ENCODE measurements at places on chromosomes 16 and 17.

DNA sequence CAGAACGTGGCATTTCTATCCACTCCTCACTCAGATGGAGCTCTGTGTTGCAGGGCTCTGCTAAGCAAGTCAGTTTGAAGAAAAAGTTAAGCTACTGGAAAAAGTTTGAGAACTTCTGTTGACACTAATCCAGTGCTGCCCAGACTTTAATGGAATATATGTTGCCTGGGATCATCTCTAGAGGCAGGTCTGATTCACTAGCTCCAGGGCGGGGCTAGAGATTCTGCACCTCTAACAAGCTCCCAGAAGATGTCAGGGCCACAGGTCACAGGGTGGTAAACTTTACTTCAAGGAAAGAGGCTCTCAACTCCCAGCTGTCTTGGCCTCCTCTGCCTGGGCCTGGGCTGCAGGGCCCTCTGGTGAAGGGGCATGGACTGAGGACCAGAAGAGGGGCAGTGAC lies 6.8 kb downstream of the TTYH2 start:
- DNase-seq = no peak

DNA sequence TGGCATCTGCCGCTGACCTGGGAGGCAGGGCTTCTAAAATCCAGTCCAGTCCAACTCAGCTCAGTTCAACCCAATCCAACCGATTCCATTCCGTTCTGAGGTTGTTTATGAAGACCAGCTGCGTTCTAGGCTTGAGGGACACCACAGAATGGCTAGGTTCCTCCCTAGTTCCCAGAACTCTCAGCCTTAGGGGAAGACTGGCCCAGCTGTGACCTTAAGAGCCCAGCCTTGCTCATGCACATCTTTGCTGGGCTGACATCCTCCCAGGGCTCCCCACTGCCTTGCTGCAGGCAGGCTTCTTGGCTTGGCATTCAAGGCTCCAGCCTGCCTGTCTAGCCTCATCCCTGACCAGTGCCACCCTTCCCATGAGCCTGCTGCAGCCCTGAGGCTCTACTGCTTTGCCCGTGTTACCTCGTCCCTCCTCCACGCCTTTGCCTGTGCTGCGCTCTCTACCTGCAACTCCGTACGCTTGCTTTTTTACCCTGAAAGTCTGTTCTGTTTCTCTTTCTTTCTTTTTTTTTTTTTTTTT lies 7.9 kb downstream of the SLC12A3 start:
- DNase-seq = no peak

DNA sequence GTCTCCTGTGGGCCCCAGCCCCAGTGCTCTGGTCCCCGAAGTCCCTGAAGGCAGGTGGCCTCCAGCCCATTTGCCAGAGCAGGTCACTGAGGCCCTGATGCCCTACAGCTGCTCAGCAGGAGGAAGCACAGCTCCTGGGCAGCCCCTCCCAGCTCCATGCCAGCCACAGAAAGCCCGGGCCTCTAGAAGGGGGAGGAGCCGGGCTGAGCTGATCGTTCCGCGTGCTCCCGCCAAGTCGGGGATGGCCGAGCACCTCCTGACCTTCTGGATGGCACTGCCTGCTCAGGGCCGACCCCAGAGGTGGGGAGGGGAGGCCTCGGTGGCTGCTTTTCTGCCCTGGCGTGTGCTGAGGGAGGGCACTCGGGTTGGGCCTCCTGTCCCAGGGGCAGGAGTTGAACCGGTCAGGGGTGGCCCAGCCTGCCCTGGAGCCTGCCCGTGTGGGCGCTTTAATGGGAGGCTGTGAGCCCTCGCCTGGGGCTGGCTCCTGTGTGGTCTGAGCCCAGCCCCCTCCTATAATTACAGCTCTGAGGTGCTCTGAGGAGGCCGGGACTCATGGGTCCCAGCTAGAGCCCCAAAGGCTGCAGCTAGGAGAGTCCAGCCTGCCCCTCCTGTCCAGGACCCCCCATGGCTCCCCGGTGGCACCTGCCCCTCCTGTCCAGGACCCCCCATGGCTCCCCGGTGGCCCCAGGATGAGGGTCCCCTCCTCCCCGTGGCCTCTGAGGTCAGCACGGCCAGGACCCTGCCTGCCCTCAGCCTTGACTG lies 29.7 kb downstream of the ZFPM1 start:
- peak; percentile 16 for DNase-seq

GRCh38 chr17:15177343-15177742 lies 87.8 kb downstream of the PMP22 start:
- no peak for DNase-seq

DNA sequence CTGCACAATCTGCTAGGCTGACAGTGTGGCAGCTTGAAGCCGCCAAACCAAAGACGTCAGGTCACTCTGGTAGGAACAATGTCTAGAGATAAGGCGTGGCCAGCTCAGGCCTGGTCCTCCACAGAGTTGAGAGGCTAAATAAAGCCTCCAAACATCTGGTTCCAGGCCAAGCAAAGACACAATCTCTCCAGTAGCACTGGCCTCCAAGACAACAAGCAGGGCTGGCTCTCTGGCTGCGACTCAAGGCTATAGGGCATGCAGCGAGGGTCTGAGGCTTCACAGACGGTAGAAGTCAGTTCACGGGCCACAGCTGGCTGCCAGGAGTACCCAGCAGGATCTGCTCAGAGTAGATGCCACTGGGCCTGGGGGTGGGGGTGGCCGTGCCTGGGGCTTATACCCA lies 75.6 kb downstream of the ABR start:
- DNase-seq = no peak

DNA sequence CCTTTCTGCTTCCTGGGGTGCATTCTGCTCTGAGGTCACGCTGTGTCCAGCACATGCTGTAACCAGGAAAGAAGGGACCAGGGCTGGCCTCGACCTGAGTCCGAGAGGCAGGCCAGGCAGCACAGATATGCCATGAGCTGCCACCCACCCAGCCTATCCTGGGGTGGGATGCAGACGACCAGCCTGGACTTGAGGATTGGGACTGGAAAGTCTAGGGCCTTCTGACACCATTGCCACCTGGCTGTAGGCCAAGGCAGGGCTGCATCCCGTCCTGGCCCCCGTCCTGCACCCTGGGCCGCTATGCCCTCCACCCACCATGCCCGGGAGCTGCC lies 14.3 kb downstream of the ENGASE start:
- DNase-seq = no peak

DNA sequence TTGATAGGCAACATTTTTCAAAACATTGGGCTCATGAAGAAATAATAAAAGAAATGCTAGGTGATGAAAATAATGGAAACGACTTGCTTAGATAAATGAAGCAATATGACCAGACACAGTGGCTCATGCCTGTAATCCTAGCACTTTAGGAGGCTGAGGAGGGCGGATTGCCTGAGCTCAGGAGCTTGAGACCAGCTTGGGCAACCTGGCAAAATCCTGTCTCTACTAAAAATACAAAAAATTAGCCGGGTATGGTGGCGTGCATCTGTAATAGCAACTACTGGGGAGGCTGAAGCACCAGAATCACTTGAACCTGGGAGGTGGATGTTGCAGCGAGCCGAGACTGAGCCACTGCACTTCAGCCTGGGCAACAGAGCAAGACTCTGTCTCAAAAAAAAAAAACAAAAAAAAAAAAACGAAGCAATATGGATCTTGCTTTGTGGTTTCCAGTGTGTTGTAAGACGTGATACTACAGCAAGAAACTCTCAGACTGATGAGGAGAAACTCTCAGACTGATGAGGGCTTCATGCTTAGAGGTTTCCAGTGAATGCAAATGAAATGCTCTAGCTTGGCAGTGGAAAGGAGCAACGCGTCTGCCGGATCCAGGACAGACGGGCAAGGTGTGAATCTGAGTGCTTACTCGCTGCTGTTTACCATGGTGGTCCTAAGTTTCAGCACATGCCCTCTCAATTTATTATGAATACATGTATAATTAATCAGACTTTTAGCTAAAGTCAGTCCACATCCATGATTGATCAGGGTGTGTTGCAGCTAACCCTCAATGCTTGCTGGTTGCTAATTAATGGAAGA lies 11.5 kb upstream of the IGF2BP1 start:
- DNase-seq = no peak

DNA sequence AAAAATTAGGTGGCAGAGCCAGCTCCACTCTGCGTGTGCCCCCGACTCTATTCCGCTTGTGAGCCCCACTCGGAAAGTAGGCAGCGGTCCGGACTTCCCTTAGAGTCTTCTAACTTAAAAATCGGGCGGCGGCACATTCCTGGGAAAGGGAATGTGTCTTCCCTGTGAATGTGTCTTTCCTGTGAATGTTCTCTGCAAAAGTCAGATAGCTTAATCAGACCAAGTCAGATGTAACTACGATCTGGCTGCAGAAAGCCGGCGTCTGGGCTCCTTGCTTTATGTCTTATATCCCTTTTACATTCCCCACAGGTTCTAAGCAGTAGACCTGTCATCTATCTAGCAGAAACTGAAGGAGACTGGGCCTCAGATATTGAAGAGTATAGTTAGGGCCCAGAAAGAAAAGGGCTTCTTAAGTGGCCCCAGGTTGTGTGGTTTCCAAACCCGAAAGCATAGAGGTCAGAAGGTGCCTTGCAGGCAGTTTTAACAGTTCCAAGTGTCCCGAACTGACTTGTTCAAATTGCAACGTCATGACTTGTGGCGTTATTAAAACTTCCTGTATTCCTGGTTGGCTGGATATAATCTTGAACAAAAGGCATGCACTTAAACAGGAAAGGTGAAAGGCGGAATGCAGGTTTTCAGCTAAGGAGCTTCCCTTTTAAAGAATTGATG lies 601 bp downstream of the PHKB start:
- DNase-seq = peak; percentile 67

DNA sequence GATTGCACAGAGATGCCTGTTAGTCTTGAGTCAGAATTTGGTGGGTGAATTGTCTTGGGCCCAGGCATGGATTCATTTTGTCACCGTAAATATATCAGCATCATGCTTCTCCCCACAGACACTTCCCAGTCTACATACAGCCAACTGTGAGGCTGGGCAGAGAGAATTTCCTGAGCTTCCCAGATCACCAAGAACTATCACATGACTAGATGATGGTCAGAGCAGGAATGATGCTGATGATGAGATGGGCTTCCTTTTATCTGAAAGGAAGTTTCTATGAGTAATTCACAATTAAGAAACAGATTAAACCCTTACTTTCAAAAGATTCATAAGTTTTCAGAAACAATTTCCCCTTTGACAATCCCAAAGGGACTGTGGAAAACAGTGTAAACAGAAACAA lies 323 bp upstream of the KRTAP9-9 start:
- no peak for DNase-seq

GRCh38 chr17:50311483-50311882 lies 34.4 kb upstream of the XYLT2 start:
- DNase-seq = no peak

DNA sequence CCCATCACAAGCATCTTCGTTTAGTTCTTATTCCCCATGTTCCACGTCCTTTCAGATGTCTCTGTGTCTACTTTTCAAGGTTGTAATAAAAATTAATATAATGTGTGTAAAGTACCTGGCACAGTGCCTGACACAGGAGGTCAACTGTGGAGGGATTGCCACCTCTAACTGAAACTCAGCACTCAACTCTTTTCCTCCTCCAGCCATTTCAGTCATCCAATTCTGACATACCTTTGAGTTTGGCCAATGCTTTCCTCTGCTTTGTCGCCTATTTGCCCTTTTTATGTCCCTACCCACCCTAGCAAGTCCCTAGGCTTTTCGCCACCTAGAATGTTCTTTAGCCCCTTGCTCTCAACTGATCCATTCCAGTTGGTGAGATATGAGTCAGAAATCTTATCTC lies 1.6 kb downstream of the UBE2Z start:
- DNase-seq = no peak

DNA sequence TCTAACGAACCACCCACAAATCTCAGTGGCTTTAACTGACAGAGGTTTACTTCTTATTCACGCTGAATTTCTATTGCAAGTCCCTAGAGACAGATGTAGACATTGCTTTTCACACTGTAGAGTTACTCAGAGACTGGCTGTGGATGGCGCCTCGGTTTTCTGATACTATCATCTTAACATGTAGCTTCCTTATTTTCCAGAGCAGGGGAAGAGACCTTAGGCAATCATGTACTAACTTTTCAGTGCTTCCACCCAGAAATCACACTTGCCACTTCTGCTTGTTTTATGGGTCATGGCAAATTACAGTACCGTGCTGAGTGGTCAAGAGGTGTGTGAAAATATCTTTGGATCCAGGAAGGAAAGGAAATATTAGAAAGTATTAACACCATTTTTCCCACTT lies 65.4 kb downstream of the MAF start:
- no peak for DNase-seq

DNA sequence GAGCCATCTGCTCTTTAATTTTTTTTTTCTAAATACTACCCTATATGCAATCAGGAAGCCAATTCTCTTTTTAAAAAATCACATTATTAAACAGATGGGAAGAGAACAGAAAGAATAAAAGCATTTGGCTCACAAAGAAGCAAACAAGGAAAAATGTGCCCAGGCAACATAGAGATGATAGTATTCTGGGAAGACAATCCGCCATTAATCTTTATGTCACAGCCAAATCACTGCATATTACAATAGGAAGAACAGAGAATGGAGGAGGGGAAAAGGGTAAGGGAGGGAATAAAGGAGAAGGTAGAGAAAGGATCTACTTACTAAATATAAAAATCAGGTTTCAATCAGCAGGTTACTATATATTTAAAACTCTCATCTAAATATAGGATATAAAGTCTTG lies 34.3 kb downstream of the STAT5B start:
- DNase-seq = no peak

DNA sequence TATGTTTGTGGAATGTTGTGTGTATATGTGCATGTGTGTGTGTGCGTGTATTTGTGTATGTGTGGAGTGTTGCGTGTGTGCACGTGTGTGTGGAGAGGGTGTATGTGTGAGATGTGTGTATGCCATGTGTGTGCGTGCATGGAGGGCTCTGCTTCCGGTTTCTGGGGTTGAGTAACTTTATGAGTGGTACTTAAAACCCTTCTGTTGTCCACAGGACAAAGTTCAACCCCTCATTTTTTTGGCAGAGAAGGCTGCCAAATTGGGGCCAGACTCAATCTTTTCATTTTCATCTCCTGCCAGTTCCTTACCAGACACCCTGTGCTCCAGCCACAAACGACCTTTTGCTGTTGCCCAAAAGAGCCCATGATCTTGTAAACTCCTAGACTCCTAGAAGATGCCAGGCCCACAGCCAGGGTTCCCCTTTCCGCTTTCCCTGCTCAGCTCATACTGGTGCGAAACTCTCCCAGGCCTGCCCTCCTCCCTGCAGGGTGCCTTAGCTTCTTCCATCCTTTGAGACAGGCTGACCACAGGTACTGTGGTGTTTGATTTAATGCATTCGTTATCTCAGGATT lies 100.2 kb downstream of the CMIP start:
- no peak for DNase-seq

DNA sequence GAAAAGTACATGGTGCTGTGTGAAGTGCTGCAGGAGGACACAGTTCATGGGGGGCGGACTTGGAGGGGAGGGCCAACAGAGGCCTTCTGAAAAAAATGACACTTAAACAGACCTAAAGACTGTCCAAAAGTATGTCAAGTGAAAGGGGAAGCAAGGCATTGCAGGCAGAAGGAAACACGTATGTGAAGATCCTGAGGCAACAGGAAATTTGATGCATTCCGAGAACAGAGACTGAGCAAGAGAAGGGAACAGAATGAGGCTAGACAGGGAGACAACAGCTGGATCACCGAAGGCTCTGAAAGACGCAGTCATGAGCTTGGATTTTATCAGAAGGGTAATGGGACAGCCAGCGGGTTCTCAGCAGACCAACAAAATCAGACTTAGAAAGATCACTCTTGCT lies 1.1 kb downstream of the IFT20 start:
- DNase-seq = no peak

- DNase-seq = no peak
Measured at GRCh38 chr16:75486014-75486675, 9.1 kb downstream of the CHST6 start.

GRCh38 chr17:65660947-65661346 lies 99.5 kb upstream of the AXIN2 start:
- peak; percentile 17 for DNase-seq
